ENCODE measurements at places on chromosomes 6 and 20.

DNA sequence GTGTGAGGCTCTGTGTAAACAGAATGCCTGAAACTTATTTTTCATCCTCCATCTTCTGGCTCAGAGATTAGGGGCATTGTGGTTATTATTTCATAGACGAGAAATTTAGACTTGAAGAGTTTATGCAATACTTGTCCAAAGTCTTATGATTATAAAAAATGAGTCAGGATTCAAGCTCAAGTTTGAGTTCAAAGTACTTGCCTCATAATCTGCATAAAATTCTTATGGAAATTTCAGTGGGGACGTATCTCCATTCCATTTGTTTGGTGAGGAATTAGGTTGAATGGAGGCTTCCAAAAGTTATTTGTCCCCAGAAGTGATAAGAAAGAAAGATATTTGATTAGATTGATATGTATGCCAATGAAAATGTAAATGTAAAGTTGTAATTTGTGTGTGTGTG is 93.7 kb upstream of the CLVS2 start:
- no peak for DNase-seq

DNA sequence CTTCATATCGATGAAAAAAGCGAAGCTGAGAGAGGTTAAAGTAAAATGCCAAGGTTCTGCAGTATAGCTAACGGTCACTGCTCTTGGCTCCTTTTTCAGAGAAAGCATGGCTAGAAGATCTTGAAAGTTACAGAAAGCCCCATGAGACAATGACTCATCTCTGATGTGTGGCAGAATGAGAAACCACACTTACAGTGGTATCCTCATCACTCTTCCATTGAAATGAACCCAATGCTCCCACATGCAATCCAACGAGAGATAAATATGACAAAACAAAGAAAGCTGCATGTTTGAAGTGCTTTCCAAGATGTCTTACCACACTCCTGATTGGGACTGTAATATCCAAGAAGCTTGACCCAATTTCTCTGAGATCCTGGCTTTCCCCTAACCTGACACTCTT is 694.9 kb downstream of the PRKN start:
- peak; percentile 51 for DNase-seq

DNA sequence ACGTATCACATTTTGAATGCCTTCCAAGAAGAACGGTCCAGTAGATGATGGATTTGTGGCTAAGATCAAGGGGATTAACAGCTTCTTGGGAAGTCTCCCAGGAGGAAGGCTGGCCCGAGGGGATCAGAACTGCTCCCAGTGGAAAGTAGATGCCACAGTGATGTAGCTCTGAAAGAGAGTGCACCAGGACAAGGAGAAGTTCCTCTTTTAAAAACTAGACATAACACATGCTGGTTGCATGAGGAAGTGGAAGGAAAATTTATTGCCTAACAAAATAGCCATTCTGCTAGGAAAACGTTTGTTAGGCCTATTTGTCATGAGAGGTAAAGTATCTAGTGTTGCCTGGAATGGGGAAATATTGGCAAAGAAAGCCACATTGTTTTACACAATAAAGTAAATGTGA is 87.8 kb downstream of the CDH26 start:
- no peak for DNase-seq

GRCh38 chr6:7914991-7915789 is 4.6 kb upstream of the TXNDC5 start:
- peak; percentile 92 for DNase-seq

DNA sequence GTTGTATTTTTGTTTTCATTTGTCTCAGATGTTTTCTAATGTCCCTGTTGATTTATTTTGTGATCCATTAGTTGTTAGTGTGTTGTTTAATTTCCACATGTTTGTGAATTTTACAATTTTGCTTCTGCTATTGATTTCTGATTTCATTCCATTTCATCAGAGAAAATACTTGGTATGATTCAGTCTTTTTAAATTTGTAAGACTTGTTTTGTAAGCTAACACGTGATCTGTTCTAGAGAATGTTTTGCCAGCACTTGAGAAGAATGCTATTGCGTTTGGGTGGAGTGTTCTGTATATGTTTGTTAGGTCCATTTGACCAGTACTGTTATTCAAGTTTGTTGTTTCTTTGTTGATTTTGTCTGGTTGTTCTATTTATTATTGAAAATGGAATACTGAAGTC is 53.9 kb downstream of the KIZ start:
- no peak for DNase-seq

DNA sequence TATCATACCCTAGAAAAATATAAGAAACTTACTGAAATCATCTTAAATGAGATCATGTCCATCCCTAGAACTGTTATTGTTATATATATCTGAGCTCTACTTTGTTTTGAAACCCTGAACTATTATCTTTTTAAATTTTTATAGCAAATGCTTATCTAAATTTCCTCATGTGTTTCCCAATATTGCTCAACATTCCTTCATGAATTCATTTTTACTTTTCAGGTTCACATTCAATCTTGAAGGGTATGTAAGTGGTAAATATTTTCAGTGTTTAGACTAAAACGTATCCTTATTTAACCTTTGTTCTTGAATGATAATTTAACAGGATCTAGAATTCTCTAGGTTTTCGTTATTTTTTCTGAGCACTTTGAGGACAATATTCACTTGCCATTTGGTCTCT is 23.9 kb downstream of the PDE7B start:
- DNase-seq = no peak

- DNase-seq = no peak
Observed at GRCh38 chr6:27650620-27651370, 177.9 kb upstream of the ZNF184 start.

DNA sequence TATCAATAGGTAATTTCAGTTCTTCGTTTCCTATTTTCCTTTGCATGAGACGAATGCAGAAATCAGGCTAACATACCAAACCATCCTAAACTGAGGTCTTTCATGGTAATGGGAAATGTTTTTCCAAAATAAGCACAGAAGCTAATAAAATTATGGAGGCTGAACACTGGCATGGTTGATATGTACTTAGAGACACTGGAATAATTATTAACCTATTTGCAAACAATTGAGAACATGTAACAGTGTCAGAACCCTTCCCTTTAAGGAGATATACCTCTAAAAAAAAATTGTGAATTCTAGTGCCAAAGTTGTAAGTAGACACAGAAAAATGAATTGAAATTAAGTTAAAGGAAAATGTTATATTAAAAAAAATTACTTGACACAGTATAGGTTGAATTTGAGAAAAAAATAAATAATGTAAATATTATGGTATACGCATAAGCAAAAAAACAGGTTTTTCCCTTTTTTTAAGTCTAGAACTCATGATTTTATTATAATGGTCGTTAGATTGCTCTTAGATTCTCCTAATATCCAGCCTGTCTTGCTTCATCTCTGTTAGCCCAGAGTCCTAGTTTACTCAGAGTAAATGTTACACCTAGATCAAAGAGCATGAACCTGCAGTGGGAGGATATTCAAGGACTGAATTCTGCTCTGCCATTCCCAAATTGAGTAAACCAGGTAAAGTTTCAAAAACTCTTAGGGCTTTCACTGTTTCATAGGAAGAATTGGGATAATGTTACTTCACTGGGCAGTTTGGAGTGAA is 1.7 kb downstream of the SLC17A2 start:
- no peak for DNase-seq

GRCh38 chr6:28860581-28860980 is 63.2 kb downstream of the TRIM27 start:
- DNase-seq = no peak

DNA sequence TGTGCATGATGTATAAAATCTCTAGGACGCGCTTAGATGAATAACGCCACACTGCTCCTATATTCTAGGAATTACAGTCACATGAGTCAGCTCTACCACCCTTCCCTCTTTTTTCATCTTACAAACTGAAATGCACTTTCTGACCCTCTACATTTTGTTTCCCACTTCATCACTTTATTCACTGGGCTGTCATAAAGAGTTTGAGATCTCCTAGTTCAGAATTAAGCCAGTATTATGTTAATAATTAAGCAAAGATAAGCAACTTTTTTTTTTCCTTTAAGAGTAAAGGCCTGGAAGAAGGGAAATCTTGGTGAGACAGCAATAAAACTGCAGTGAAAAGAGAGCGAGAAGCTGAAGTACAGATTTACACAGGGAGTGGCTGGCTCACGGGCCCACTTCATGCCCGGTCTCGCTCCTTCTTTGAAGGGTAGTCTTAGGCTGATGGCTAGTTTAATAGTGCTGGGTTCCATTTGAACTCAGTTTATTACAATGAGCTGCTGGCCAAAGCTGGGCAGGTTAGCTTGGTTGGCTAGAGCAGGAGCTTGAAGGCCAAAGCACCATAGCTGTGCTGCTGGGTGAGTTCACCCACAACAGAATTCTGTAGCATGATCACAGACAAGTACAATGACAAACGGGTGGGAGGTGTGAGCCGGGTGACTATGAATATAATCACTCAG is 110.6 kb downstream of the MAP7 start:
- no peak for DNase-seq

DNA sequence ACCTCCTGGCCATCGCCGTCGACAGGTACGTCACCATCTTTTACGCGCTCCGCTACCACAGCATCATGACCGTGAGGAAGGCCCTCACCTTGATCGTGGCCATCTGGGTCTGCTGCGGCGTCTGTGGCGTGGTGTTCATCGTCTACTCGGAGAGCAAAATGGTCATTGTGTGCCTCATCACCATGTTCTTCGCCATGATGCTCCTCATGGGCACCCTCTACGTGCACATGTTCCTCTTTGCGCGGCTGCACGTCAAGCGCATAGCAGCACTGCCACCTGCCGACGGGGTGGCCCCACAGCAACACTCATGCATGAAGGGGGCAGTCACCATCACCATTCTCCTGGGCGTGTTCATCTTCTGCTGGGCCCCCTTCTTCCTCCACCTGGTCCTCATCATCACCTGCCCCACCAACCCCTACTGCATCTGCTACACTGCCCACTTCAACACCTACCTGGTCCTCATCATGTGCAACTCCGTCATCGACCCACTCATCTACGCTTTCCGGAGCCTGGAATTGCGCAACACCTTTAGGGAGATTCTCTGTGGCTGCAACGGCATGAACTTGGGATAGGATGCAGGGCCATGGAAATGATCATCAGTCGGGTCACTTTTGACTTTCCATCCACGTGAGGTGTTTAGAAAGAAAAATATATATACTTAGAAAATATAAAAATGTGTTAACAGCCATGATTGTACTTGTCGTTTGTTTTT is 868 bp downstream of the MC3R start:
- no peak for DNase-seq

DNA sequence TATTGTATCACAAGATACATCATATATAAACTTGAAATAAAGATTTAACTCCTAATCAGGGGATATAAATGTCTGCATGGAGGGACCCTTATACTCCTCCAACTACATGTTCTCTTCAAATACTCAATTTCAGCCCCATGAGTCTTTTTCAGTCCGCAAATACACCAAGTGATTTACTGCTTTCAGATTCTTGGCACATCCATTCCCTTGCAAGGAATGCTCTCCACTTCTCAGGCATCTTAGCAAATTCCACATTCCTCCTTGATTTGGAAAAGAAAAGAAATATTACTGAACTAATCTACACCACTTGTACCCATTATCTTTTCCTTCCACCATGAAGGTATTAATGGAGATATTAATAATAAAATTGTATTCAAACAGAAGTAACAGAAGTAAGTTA is 999.4 kb upstream of the GJE1 start:
- DNase-seq = peak; percentile 4

DNA sequence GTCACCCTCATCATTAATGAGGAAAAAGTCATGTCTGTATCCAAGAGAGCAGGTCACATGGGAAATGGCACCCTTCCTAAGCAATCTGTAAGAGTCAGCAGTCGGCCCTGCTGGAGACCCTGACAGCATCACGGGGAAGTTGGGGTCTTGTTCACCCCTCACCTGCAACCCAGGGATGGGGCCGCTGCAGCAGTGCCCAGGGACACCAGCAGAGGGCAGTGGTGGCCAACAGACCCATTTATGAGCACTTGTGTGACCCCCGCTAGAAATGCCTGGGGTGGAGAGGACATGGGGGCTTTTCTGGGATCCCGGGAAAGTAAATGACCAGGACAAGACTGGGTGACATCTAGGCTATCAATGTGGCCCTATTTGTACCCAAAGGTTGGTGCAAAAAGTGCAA is 35.9 kb downstream of the ANKRD60 start:
- DNase-seq = no peak

GRCh38 chr6:160253714-160254113 is 4.9 kb downstream of the SLC22A2 start:
- no peak for DNase-seq

- DNase-seq = no peak
Observed at GRCh38 chr20:17334932-17335331, 108.1 kb downstream of the PCSK2 start.

- peak; percentile 96 for DNase-seq
Observed at GRCh38 chr6:144266091-144266649, 19.0 kb upstream of the UTRN start.

- DNase-seq = no peak
Observed at GRCh38 chr20:50054626-50055511, 58.1 kb downstream of the UBE2V1 start.

DNA sequence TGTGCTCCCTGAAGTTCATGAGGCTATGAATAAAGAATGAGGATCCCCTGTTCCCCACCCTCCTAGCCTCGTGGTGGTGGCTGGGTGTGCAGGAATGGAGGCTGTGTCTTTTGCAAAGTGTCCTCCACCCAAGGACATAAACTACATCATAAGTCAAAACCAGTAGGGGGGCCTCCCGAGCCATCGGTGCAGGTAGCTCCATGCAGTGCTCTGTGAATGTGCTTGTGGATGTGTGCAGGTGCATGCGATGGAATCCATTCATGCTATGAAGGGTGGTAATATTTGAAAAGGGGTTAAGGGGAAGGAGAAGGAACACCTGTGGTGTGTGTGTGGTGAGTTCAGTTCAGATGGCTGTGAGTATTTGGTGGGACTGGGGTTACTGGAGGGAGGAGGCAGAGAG is 197.3 kb downstream of the NRN1 start:
- DNase-seq = no peak

DNA sequence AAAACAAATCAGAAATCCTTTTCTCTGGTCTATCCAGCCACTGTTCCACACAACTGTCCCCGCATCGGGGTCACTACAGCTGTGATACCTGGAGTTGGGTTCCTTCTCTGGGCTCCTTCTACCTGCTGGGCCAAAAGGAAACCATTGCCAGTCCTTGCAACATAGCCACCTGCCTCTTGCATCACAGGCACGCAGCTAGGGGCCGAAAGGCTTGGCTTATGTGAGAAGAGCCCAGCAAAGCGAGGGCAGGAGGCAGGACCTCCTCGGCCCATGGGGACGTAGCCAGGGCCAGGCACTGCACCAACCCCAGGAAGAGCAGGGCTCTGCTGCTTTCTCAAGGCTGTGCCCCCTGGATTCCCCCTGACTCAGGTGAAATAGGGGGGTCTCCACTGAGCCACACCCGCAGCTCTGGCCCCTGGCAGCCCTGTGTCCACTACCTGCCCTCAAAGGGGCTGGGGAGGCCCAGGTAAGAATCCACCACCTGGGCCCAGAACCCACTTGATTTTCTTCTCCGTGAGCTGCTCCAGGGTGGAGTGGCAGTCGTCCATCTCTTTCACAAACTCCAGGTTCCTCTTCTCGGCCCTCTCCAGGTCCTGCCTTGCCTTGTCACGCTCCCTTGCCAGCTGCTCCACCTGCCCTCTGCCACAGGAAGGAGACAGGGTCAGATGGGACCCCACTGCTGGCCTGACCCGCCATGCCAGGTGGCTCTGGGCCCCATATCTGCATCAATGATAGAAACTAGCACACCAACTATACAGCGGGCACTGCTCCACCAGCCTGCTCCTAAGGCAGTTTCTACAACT is 88.9 kb downstream of the GINS1 start:
- no peak for DNase-seq

GRCh38 chr20:24357177-24357576 is 112.3 kb upstream of the SYNDIG1 start:
- DNase-seq = no peak

GRCh38 chr6:144606083-144606482 is 320.9 kb downstream of the UTRN start:
- DNase-seq = no peak

All from skeletal muscle cell (primary cell).